RPMI7951 (cell line): ENCODE measurements at places on chromosomes 7 and 10. TPM values are rescaled to one million over a fixed set of nuclear protein-coding genes. Genes with fewer than 3 reads are reported as not detected.

GRCh38 chr7:127803626-127804025 is 151.6 kb downstream of the SND1 start:
- DNase-seq: peak; percentile 14

- no peak for DNase-seq
These were observed 154.5 kb downstream of the PLXDC2 start for GRCh38 chr10:19970717-19971116.

DNA sequence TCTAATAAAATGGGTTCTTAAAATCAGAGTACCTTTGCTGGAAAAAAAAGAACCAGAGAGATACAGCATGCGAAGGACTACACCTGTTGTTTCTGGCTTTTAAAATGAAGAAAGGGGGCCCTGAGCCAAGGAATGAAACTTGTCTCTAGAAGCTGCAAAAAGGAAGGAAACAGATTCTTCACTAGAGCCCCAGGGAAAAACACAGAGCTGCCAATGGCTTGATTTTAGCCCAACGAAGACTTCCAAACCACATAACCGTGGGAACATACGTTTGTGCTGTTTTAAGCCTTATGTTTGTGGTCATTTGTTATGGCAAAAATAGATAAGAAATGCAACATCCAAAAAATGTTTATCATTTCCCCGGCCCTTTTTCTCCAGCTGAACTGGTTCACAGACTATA is 780.0 kb downstream of the SORCS1 start:
- DNase-seq: no peak

DNA sequence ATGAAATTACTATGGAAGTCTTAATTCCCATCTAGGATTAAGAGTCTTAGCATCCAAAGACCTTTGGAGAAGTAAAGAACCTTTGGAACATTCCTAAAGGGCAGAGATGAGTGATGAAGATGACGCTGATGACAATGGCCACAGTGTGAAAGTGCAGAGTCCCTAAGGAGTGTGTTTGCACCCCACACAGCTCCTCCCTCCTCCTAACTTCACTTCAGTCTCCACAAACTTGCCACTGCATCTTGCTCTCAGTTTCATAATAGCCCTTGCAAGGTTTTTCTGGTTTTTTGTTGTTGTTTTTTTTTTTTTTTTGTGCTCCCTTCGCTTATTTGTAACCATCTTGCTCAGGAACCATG is 117.5 kb upstream of the ANLN start:
- DNase-seq: no peak

DNA sequence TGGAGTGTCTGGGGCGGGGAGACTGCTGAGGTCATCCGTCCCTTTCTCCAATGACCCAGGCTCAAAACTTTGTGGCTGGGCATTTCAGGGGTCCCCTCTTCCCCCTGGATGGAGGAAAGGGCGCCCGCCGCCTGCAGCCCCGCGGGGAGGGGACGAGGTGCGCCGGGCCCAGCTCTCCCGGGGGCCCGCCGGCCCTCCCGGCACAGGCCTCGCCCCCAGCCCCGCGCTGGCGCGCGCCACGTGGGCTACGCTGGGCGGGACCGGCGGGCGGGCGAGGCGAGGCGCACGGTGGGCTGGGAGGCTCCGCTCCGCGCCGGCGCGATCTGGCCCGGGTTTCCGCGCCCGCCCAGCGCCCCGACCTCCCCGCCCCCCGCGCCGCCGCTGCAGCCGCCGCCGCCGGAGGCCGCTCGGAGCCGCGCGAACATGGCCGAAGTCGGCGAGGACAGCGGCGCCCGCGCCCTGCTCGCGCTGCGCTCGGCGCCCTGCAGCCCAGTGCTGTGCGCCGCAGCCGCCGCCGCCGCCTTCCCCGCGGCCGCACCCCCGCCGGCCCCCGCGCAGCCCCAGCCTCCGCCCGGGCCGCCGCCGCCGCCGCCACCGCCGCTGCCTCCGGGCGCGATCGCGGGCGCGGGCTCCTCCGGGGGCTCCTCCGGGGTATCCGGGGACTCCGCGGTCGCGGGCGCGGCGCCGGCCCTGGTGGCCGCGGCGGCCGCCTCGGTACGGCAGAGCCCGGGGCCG is at the start of gene FOXK1:
TSS of gene FOXK1 (plus strand) at position 410 of the 735 bp plus-strand sequence. CDS start at position 424, 14 bp downstream.
- peak; percentile 76 for DNase-seq

- DNase-seq: peak; percentile 93
These were observed 246.1 kb downstream of the KLF6 start for GRCh38 chr10:3538656-3539531.

DNA sequence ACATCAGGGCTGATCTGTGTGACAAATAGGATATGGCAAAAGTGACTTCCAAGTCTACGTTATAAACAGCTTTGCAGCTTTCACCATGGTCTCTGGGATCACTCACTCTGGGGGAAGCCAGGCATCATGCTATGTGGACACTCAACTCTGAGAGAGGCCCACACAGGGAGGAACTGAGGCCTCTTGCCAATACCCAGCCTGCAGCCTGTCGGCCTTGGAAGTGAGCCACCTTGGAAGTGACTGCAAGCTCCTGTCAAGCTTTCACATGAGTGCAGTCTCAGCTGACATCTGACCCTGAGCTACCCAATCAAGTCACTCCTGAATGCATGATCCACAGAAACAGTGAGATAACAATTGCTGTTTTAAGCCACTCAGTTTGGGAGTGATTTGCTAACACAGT is 56.5 kb downstream of the MMRN2 start:
- DNase-seq: no peak

GRCh38 chr7:106865130-106866041 is at the start of gene PIK3CG:
Gene PIK3CG, plus strand, starts transcription at chr7:106865282. Its CDS starts 2,280 bp downstream, at chr7:106867562.
- peak; percentile 18 for DNase-seq

DNA sequence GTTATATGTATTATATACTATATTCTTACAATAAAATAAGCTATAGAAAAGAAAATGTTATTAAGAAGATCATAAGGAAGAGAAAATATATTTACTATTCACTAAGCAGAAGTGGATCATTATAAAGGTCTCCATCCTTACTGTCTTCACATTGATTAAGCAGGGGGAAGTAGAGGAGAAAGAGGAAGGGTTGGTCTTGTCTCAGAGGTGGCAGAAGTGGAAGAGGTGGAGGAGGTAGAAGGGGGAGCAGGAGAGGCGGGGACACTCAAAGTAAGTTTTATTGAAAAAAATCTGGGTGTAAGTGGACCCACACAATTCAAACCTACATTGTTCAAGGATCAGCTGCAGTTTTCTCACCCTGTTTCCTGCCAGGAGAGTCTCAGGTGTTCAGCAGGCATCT is 28.9 kb upstream of the ERCC6 start:
- DNase-seq: no peak

DNA sequence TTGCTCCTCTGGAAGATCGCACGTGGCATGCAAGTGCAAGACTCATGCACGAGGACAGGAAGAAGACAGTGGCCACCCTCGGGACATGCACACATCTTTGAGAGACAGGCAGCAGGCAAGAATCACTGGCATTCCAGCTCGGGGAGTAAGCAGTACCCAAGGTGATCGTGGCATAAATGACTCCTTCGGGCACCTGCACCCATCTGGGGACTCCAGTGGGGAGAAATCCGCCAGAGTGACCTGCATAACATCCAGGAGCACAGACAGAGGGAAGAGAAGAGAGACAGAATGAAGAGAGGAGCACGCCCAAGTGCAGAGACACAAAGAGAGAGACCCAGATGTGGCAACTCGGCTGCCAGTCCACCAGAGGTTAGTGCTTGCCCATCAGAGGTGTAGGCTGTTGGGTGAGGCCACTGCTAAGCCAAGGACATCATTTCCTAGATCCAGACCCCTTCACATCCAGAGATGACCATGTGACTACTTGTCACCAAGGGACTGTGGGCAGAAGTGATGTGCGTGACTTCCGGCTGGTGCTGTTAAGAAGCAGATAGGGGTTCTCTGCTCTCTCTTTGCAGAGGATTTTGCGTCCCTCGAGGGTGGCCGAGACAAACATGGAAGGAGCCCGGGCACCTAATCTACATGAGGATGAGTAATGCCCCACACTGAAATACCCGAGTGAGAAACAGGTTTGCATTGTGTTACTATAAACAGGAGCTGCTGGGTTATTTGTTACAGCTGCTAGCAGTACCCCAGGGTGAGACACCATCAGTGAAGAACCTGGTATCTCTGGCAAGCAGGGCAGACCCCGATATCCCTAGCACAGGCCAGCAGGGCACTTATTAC is 80.6 kb downstream of the VWA2 start:
- DNase-seq: no peak

The UBTD1 gene
- 16.8 and 18.5 TPM in 2 replicates for total RNA-seq

The PRF1 gene
- not detected in 2 replicates for total RNA-seq

The GIMAP8 gene
- 0.12 TPM in 1 of 2 replicates, not detected in the other for total RNA-seq
